ENCODE measurements at places on chromosomes 11 and 22. TPM values are rescaled to one million over a fixed set of nuclear protein-coding genes. Genes with fewer than 3 reads are reported as not detected.

GDPD4 gene
- polyA plus RNA-seq: not detected

PAMR1 gene
- polyA plus RNA-seq: not detected

PATE4 gene
- polyA plus RNA-seq: not detected

STX5 gene
- polyA plus RNA-seq: 33.3 TPM

RGL4 gene
- polyA plus RNA-seq: 85.0 TPM

CD248 gene
- polyA plus RNA-seq: 0.11 TPM

MS4A6E gene
- polyA plus RNA-seq: not detected

DEPDC7 gene
- 0.60 TPM for polyA plus RNA-seq

MYBPC3 gene
- polyA plus RNA-seq: not detected

IGSF22 gene
- 6.2 TPM for polyA plus RNA-seq

SCGB1D2 gene
- polyA plus RNA-seq: not detected

HIPK3 gene
- polyA plus RNA-seq: 28.5 TPM

PRODH gene
- not detected for polyA plus RNA-seq
